IMR-90 (cell line): ENCODE measurements at places on chromosomes 7 and 10.

DNA sequence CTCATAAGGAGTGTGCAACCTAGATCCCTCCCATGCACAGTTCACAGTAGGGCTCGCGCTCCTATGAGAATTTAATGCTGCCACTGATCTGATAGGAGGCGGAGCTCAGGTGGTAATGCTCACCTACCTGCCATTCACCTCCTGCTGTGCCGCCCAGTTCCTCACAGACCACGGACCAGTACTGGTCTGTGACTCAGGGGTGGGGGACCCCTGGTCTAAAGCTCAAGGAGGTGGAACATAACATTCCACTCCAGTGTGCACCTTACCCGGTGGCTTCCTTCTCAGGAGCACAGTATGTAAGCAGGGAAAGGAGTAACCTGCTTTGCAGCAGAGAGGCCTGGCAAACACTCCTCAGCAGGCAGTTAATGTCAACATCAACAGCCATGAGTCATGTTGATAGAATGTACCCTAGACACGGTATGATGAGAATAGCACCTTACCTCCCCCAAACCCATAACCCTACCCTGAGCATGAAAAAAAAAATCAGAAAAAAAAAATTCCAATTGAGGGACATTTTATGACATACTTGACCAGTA lies 273.5 kb downstream of the FGFR2 start:
- DNase-seq: no peak

- DNase-seq: no peak
These were observed 124.5 kb downstream of the UBE2H start for GRCh38 chr7:129828078-129828762.

DNA sequence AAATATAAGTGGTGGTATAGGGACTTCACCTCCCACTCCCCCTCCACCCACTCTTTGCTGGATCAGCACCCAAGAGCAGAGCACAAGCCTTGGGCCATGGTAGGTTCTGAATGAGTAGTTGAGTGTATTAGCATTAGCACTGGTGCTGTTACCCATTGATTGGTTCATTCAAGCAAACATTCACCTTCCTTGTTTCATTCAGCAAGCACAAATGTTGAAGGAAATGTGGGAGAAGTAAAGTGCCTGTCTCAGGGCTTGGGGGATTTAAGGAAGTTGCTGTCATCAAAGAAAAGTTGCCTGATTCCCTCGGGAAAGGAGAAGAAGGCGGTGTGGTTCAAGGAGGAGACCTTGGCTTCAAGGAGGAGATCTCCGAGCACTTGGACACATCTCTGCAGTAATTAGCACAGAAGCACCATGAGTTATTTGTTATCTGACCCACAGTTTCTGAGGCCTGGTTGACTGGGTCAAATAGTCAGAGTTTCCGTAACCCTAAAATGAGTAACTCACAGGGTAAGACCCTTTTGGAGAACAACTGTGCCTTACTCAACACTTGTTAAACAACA lies 17.3 kb downstream of the IL2RA start:
- no peak for DNase-seq

DNA sequence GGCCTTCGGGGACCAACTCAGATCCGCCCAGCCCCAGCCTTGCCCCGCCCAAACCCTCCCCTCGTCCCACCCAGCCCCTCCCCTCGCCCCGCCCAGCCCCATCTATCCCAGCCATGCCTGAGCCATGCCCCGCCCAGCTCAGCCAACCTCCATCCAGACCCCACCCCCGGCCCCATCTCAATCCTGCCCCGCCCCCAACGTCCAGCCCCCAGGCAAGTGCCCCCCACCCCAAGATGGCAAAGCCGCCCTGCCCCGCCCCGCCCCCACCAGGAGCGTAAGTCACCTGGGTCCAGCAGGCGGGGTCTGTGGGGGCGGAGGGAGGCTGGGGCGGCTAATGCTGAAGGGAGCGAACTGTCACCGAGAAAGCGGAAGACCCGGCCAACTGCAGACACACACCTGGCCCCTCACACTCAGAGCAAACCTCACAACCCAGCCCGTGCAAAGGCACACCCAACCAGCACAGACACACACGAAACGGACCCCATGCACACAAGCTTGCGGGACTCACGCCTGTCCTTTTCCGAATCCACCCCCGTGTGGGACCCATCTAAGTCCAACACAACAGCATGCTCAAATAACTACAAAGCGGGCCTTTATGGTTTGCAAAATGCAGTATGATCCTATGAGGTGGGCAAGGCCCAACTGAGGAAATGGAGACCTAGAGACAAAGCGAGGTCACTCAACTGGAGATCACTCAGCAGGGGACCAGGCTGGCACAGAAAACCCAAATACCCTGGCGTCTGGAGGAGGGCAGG lies 11.5 kb upstream of the OGA start:
- DNase-seq: no peak

DNA sequence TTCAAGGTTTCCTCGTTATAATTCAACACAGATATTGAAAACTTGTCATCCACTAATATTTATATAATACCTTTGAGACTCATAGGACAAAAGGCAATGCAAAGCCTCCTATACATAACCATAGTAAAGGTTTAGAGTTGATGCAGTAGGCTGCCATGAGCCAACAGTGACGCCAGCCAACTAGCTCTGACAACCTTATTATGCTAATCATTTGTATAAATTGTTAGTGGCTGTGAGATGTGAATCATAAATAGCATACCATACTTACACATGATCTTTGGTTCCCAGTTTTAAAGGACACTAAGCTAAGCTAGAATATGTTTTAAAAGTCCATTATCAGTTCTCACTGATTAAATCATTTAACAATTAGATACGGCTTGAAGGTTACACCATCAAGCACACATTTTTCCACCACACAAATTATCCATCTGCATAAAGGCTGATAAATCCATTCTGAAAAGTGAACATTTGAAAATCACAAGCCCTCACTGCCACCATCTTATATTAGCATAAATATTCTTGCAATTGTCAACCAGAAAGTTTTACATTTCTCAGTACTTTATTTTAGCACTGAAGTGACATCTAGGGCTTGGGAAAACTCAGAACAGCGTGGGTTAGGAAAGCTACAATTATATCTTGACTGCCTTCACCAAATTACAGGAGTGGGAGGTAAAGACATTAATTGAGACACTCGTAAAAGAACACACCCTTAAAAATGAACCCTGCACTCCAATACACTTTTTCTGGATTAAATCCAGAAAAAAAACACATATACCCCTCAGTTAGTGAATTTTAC lies 30.7 kb downstream of the COA1 start:
- DNase-seq: peak; percentile 79

DNA sequence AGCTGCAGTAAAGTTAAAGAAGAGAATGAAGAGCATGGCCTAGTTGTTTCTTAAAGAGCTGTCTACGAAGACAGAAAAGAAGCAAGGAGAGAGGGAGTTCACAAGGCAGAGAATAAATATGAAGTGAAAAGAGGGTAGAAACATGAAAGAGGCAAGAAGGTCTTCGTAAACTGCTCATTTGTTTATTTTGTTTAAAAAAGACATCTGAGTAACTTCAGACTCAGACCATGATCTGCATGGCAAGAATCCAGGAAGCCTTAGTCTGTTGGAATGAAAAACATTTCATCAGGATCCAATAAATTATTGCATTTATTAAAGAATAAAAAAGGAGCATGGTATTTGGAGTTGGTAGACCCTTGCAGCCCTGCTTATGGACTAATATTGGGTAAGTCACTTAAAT lies 151.1 kb downstream of the SEM1 start:
- DNase-seq: peak; percentile 46

DNA sequence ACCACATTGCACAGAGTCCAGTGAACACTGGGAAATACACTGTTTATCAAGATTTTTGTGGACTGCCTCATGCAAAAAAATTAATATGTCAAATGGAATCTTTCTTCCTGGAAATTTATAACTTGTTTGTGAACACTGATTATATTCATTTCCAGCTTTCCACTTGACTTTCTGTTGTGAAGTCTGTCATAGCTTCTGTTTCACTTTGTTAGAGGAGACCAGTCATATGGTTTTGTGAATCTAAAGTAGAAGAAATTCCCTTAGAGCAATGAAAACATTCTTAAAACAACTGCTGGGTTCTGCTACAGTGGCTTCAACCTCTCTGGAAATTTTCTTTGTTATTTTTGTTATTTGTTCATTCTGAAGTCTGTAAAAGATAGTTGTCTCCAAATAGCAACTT lies 349.5 kb upstream of the NFE2L3 start:
- DNase-seq: no peak

GRCh38 chr7:127677433-127678230 lies 25.6 kb downstream of the SND1 start:
- no peak for DNase-seq

DNA sequence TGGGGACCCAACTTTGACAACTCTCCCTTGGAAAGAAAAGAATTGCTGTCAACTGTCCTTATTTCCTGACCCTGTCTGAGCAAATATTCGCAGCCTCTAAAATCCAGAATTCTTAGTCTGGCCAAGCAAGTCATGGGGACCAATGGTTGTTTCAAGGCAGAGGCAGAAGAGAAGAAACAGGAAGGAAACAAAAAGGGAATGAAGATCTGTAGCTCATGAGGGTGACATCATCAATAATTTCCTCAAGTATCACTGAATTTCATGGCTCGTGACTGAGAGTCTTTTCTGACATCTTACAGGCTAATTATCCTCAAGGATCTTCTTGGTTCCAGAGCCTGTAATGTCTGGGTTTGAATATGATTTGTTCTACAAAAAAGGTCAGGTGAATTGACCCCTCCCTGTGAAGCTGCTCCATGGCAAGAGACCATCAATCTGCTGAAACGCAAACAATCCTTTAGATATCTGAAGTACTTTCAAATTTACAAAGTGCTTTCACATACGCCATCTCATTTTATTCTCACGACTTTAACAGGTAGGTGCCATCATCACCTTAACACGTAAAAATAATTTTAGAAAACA lies 5.8 kb downstream of the CDK6 start:
- peak; percentile 46 for DNase-seq

DNA sequence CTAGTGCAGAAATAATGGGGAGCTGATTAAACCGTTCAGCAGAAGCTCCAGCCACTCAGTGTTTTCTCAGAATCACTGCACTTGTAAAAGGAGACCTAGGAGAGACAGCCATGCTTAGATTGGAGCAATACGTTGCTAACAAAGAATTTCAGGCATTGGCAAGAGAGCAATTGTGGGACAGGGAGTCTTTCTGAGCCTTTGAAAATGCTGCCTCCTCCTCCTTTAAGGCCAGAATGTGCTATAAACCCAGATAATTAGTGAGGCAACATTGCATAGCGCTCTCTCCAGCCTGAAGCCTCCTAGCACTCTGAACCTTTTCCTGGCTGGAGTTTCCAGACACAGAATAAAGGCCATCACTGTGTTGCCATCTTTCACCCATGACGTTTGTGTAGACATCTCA lies 18.5 kb upstream of the PTPRN2 start:
- DNase-seq: no peak

- peak; percentile 28 for DNase-seq
These were observed 89.6 kb upstream of the ITGB1 start for GRCh38 chr10:33047655-33048054.

GRCh38 chr10:112271982-112272381 lies 11.2 kb upstream of the TECTB start:
- peak; percentile 85 for DNase-seq

DNA sequence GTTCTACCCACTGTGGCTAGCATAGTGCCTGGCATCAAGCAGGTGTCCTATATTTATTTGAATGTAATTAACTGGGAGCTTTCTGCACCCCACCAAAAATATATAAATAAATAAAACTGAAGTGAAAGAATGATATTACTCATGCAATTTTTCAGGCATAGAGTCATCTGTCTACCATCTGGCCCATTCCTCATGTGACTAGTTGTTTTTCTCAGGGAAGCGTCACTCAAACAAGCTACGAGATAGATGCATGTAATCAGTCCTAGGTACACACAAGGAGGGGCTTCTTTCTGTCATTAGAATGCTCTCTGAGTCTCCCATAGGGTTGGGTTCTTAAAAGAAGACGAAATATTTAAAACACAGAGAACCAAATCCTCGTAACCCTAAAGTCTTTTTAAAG lies 255.5 kb upstream of the KMT2E start:
- no peak for DNase-seq

- no peak for DNase-seq
These were observed 40.5 kb upstream of the COMTD1 start for GRCh38 chr10:75276069-75276872.

DNA sequence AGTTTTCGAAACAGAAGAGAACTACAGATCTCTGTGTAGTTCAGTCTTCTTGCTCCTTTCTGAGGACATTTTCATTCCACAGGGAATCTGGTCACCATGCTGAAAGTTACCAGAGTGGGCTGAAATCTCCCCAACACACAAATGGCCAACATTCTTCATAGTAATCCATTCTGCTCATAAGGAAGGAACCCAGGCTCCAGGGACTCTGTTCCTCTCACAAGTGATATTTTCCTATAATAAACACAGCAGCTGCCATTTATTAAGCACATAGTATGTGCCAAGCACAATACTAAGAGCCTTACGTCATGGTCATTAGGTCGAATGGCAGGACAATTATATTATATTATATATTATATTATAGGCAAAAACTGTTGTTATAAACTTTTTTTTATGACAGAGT lies 109.8 kb downstream of the RAB11FIP2 start:
- DNase-seq: no peak

- no peak for DNase-seq
These were observed 80.9 kb downstream of the LRMDA start for GRCh38 chr10:75512203-75512933.

- no peak for DNase-seq
These were observed 71.3 kb upstream of the ARMC3 start for GRCh38 chr10:22856444-22857074.

DNA sequence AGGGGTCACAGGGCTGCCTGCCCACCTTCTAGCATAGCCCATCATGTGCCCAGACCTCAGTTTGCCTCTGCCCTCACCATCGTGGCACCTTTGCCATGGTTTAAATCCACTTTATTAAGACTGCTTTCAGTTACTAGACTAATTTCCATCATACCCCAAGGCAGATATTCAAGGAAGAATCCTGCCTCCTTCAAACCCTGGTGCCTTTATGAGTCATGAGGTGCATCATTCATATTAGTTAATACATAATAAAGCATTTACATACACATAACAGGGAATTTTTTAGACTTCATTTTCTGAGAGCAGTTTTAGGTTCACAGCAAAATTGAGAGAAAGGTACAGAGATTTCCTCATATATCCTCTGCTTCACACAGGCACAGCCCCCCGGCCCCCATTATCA lies 62.8 kb downstream of the CXCL12 start:
- DNase-seq: peak; percentile 12

- no peak for DNase-seq
These were observed 313.4 kb upstream of the SEMA3C start for GRCh38 chr7:81232084-81232799.
